ENCODE measurements at places on chromosomes 4 and X.

DNA sequence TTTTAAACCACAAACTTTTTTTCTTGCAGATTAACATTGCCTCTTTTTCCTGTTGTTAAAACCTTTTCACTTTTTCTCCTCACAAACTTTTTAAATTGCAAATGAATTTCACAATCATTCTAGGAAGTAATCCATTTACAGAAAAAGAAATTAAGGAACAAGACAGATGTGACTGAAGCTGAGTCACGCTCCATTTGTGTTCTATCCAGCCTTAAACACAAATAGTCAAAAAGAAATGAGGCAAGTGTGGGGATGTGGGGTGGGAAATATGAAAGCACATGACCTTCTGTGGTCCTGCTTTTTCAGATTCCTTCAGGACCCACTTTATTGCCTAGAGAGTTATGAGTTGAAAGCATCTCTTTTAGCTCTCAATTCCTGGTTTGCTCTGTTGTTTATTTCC is 197.0 kb downstream of the ADGRL3 start:
- no peak for DNase-seq

- no peak for DNase-seq
These were observed 6.3 kb downstream of the PSAPL1 start for GRCh38 chr4:7428261-7429068.

DNA sequence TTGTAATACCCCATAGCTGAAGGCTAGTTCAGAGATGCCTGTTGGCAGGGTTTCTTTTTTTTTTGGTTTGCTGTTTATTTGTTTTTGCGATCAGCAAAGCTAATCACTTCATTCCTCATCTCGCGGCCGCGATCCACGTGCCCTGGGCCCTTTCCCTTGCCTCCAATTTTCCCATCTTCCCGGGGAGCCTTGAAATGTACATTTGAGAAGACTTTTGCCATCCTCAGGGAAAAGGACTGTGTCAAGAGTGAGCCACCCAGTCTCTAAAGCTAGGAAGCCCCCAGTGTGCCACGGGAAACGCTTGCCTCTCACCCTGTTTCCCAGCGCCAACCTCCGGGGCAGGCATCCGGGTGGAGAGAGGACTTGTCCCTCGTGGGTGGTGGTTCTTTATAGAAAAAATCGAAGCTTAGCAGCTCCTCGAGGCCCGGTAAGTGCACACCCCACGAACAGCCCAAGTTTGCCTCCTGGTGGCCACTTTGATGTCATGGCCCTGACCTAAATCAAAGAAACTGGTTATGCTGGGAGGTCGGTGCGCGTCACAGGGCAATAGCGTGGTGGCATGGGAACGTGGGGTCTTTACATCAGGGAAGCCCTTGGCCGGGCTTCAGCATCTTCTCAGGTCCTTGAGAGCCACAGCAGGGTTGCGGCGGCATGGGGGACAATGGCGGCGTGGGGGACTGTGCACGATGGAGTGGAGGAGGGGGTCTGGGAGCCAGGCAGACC is 42.0 kb downstream of the MAP7D3 start:
- no peak for DNase-seq

- no peak for DNase-seq
These were observed 6.2 kb upstream of the RTL3 start for GRCh38 chrX:78665342-78665741.

DNA sequence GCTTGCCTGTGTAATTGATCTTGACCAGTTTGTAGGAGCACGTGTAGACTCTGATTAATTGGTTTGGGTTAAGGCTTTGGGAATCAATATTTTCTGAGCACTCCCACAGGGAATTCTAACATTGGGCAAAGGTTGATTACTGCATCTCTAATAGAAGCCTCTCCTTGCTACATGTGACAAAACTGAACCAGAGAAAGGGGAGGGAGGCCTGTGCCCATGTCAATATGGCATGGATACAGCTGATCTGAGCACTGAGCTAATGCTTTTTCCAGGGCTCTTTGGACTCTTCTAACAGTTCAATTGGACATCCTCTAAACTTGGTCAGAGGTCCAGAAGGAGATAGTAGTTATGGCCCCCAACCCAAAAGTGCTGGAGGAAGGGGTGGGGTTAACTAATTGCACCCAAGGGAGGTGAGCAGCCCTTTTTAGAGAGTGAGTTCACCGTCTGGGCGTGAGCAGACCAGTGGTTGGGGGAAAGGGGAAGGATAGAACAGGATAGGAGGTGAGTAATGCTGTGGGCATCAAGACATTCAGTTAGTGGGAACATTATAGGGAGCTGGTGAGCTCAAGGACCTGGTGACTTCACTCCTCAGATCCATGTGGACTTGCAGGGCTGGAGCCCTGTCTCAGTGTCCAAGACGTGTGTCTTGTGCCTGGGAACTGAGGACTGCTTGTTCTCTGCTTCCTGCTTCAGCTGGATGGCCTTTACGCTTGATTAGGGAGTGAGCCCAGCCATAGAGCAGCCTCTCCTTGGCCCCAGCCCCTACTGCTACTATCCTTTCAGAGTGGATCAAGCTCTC is 22.8 kb downstream of the MSN start:
- DNase-seq = no peak

GRCh38 chr4:77360451-77360850 is 203.4 kb downstream of the CCNG2 start:
- no peak for DNase-seq

DNA sequence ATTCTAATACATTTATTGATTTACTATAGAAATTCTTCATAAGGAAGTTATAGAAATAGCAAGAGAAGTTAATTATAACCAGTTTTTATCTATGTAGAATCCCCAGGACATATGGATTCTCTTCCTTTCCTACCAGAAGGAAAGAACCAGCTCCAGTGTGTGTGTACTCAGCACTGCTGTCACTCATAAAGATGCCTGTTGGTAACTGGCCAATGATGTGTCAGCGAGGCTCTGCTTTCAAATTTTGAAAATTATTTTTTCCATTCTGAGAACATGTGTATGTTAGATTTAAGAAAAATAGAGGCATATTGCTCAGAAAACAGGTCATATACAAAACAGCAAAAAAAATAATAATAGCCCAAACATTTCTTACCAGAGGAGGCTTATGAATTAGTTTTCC is 814.8 kb upstream of the IGFBP7 start:
- no peak for DNase-seq

DNA sequence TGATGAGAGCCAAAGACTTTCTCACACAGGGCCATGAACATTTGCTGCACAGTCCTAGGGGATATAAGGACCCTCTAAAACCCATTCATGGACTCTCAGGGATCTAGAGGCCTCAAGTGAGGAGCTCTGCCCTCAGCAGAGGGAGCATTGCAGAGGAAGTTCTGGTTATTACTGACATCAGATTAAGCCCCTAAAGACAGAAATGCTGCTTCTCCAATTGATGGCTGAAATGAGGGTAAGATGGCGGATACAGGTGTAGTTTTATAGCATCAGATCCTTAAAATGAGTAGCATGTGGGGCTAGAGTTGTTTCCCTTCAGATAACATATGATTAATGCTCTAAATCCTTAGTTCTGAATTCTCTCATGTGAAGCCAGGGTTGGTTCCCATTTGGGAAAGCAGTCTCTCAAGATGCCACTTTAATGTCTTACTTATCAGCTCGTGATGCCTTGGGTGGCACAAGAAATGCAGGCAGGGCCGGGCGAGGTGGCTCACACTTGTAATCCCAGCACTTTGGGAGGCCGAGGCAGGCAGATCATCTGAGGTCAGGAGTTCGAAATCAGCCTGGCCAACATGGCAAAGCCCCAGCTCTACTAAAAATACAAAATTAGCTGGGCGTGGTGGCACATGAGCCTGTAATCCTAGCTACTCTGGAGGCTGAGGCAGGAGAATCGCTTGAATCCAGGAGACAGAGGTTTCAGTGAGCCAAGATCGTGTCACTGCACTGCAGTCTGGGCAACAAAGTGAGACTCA is 7.9 kb downstream of the RHOH start:
- DNase-seq = no peak

DNA sequence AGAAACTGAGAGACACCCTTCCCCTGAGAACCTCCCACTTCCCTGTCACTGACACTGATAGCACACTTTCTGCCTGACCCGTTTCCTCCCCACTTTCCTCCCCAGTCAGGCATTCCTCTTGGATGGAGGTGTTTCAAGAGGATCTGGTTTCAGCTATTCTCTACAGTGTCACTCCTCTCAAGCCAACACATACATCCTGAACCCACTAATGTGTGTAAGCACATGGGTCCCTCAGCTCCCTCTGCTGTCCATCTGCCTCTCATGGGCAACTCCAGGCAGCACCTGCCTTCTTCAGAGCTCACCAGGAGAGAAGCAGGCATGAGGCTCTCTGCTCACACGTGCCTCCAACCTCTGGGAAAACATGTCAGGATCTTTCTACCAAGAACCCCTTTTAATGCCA is 207.6 kb downstream of the NAF1 start:
- no peak for DNase-seq

DNA sequence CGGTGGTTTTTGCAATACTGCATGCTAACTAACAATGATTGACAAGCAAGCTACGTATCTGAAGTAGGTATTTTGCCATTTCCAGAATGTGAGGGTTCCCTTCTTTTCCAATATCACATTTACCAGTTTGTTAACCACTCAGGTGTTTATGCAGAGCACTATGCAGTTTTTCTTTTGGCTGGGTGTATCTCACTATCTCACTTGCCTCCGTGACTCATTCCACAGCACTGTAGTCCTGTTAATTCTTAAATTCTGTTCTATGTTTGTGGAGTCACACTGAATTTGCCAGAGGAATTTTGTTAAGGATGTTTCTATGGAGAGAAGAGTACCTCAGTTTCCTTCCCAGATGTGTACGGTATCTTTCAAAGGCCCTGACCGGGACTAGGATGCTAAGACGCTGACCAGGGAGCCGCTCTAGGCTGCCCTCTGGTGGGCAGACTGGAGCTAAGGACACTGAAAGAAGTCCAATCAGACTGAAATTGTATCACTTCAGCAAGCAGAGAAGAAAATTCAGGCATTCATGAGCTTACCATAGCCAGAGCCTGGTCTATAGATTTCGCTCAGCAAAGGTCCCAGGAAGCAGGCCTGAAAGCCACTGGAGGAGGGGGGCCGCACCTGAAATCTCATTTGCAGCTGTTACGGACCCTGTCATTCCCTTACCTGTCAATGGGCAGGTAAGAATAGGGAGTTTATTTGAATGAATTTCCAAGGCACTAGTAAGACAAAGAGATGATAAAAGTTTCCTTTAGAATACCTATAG is 388.4 kb upstream of the SPOCK3 start:
- DNase-seq = peak; percentile 51

GRCh38 chrX:378443-378842 is 8.3 kb downstream of the PPP2R3B start:
- no peak for DNase-seq

GRCh38 chr4:108148316-108148715 is 20.4 kb downstream of the LEF1 start:
- no peak for DNase-seq

DNA sequence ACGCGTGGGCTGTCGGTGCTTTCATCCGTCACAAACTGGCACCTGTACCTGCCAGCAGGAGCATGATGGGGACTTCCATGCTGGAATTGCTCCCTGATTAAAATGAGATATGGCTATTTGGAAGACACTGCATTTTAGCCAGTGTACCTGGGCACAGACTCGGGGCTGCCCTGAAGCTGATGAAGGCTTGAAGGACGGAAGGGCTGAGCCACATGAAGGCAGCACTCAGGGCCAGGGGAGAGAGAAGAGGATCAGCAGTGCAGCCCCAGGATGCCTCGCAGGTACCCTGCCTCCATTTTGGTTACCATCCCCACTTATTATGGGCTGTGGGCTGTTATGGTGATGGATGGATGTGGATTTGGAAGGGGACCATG is 79.0 kb downstream of the CRMP1 start:
- DNase-seq = no peak

GRCh38 chr4:101253121-101253520 is 94.2 kb downstream of the PPP3CA start:
- no peak for DNase-seq

- DNase-seq = no peak
These were observed 259.7 kb downstream of the PPARGC1A start for GRCh38 chr4:23630110-23630509.
